ENCODE measurements at places on chromosomes 2 and 18. TPM values are rescaled to one million over a fixed set of nuclear protein-coding genes. Genes with fewer than 3 reads are reported as not detected.

The LINC00305 gene
- total RNA-seq, result not detected

The CRYGA gene
- total RNA-seq, result not detected

The VIL1 gene
- 0.62 TPM for total RNA-seq

The DDX1 gene
- 80.7 TPM for total RNA-seq

The NCK2 gene
- total RNA-seq, result 36.5 TPM

The ALPI gene
- not detected for total RNA-seq

The PLGLB2 gene
- total RNA-seq, result not detected

The DNER gene
- not detected for total RNA-seq

The C1QL2 gene
- not detected for total RNA-seq

The ANKRD53 gene
- total RNA-seq, result not detected

The HOXD11 gene
- total RNA-seq, result not detected

The CCDC102B gene
- total RNA-seq, result 2.7 TPM

The UGT1A10 gene
- not detected for total RNA-seq

The CGREF1 gene
- not detected for total RNA-seq

The GBX2 gene
- not detected for total RNA-seq

The TWIST2 gene
- not detected for total RNA-seq

The SATB2 gene
- 0.10 TPM for total RNA-seq

The DPYSL5 gene
- total RNA-seq, result not detected

The AQP12B gene
- not detected for total RNA-seq

The RPRM gene
- not detected for total RNA-seq

The PRKAG3 gene
- total RNA-seq, result not detected

The SKA1 gene
- 25.6 TPM for total RNA-seq

The CD8A gene
- 0.15 TPM for total RNA-seq

The SNRNP27 gene
- total RNA-seq, result 37.4 TPM

The CDH20 gene
- total RNA-seq, result not detected

The MROH2A gene
- total RNA-seq, result not detected

The UGT1A4 gene
- 0.21 TPM for total RNA-seq

Measured in GM12878 (cell line).